ENCODE measurements at places on chromosomes 7 and 10.
A peak's percentile ranks its signal among the peaks of the same experiment; 100 is the strongest.

DNA sequence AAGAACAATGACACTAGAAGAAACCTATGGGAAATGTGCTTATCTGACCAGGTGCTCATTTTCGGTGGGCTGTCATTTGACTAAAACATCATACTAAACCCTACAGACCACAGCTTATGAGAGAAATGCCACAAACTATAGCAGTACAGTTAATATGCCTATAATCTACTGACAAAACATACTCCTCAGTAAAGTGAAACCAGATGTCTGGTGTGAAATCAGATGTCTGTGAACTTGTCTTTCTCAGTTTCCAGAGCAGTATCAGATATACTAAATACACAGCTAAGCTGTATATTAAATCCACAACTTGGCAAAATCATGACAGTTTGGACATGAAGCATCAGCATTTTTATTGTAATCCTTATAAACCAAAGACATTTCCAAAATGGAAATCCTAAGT is 3.3 kb downstream of the IMMP2L start:
- no peak for DNase-seq

DNA sequence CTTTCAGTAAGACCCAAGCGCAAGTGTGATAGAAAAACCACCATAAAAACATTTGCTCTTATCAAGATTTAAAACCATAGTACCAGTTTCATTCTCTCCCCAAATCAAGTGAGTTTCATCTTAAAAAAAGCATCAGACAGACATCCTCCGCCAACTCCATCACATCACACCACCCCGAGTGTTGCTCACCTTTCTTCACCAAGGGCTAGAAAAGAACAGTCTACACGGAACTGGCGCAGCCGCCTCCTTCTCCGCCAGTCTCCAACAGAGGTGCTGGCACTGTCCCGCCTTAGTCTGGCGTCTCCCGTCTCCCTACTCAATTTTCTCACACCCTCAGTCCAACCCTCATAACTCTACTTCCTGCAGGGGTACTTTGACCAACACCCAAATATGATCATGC is 46.9 kb upstream of the WIPI2 start:
- DNase-seq = peak; percentile 54

GRCh38 chr10:85612378-85612775 is 754.2 kb downstream of the GRID1 start:
- peak; percentile 51 for DNase-seq

DNA sequence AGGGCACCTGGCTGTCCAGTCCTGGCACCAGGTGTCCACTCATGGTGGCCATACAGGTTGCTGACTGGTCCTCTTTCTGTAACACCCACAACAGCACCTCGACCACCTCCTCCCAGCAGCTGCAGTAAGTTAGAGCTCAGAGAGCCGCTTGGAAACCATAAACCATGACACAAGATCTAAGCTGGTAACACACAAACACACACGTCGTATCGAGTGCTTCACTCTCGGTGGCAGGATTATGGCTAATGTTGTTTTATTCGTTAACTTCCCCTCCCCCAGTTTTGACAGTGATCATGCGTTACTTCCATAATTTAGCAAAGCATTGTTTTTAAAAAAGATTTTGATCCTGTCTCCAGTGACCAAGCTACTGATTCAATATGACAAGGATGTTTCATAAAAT is 59.7 kb downstream of the CAMK2B start:
- DNase-seq = no peak

GRCh38 chr7:116836911-116837310 is 25.5 kb upstream of the CAPZA2 start:
- DNase-seq = no peak

GRCh38 chr10:28793482-28793881 is 116.2 kb downstream of the BAMBI start:
- DNase-seq = no peak

GRCh38 chr10:117464176-117464575 is 78.4 kb upstream of the EMX2 start:
- no peak for DNase-seq

Measured in stimulated activated effector memory CD8-positive, alpha-beta T cell treated with anti-CD3 and anti-CD28 coated beads, Interleukin-12 subunit alpha, Interleukin-12 subunit beta, amount 100 ng/mL, for 72 hours (primary cell).